ENCODE measurements at places on chromosomes 6 and 20. TPM values are rescaled to one million over a fixed set of nuclear protein-coding genes. Genes with fewer than 3 reads are reported as not detected.

The LPA gene
- total RNA-seq, result not detected

The LCA5 gene
- total RNA-seq, result 5.4 TPM

The RGL2 gene
- 26.8 TPM for total RNA-seq

The ZSCAN31 gene
- total RNA-seq, result 2.3 TPM

The LIME1 gene
- total RNA-seq, result 4.5 TPM

The EBF4 gene
- 0.73 TPM for total RNA-seq

The PMEPA1 gene
- total RNA-seq, result 16.8 TPM

The SEMG1 gene
- total RNA-seq, result not detected
